ENCODE measurements at places on chromosomes 2 and 18.

GRCh38 chr18:74290794-74291471, 830 bp downstream of the CYB5A start:
- no peak for DNase-seq

GRCh38 chr2:207148020-207148419, 17.7 kb downstream of the KLF7 start:
- peak; percentile 84 for DNase-seq

DNA sequence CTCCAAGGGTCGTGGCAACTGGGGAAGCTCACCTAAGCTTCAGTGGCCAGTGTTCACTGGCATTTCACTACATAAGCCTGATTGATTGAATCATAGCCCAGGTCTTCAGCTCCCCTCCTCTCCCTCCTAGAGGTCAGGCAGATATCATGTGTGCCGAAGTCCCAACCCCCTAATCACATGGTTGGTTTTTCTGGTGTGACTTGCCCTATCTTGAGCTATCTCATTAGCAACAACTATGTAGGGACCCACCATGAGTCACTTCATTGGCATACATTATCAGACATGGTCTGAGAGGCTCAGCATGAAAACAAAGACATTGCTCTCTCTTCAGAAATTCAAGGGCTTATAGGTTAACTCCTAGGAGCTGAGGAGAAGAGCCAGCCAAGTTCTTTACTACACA, 76.8 kb downstream of the LYPD1 start:
- peak; percentile 37 for DNase-seq

- DNase-seq: no peak
Measured at GRCh38 chr18:40338284-40338683, 1616.8 kb upstream of the PIK3C3 start.

GRCh38 chr2:68824831-68825230, 46.4 kb downstream of the BMP10 start:
- peak; percentile 49 for DNase-seq

DNA sequence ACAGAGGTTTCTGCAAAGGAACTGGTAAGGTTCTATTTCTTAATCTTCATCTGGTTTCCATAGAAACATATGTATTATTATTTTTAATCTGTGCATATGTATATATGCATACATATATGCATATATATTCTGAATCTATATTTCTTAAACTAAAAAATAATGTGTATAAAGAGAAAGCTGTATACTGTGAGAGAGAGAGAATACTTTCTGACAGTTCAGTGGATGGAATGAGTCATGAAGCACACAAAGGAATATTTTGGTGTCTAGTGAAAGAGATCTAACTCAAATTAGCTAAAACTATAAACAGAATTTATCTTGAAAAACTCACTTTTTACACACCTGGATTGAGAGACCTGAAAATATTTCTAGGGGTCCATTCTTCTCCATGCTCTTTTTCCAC, 1929.3 kb upstream of the LRRTM1 start:
- DNase-seq: no peak

DNA sequence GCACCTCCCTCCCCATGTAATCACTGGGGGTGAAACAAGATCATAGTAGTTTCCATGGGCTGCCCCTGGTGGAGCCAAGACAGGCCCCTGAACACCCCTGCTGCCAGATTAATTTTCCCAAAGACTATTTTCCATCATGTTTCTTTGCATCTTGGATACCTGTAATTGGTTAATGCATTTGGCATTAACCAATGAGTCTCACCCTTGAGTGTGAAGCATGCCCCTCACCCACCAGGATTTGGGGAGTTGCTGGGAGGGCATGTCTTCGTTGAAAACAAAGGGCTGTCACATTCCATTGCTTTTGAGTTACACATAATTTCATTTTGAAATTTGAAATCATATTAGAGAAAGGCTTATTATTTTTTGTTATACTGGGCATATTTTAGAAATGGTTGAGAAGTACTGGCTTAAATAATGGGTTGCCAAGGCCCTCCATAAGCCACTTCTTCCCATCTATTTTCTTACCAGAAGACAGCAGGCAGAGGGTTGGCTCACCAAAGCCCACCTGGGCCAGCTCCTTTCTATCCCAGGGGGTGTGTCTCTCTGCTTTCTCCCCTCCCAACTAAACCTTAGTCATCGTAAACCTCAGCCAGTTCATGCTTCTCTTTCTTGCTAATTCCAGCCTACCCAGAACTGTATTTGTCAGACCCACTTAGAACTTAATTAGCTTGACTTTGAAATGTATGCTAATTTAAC, 51.8 kb downstream of the ATIC start:
- no peak for DNase-seq

DNA sequence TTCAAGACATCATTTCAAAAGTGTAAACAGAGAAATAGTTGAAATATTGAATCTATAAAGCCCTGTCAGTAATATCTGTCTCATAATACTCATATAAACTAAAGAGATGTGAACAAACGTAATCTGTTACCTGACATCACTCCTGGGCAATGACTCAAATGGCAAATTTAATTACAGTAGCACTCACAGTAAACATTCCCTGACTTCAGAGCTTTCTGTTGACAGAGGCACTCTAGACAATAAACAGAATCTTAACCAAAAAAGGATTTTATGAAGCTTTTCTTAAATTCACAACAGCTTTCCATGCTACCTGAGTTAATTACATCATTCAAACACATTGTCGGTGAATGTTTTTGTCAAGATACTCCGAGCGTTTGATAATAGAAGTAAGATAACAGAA, 128.1 kb upstream of the PDE1A start:
- DNase-seq: no peak

GRCh38 chr2:79993144-79993543, 311.4 kb downstream of the LRRTM1 start:
- DNase-seq: peak; percentile 37

DNA sequence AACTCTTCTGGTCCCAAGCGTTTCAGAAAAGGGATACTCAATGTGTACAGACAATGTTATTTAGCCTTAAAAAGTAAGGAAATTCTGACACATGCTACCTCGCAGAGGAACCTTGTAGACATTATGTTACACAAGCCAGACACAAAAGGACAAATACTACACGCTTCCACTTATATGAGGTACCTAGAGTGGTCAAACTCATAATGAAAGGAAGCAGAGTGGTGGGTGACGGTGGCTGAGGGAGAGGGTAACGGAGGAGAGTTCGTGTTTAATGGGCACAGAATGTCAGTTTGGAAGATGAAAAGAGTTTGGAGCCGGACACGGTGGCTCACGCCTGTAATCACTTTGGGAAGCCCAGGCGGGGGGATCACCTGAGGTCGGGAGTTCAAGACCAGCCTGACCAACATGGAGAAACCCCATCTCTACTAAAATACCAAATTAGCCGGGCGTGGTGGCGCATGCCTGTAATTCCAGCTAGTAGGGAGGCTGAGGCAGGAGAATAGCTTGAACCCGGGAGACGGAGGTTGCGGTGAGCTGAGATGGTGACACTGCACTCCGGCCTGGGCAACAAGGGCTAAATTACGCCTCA, 1.4 kb downstream of the MCM6 start:
- no peak for DNase-seq

DNA sequence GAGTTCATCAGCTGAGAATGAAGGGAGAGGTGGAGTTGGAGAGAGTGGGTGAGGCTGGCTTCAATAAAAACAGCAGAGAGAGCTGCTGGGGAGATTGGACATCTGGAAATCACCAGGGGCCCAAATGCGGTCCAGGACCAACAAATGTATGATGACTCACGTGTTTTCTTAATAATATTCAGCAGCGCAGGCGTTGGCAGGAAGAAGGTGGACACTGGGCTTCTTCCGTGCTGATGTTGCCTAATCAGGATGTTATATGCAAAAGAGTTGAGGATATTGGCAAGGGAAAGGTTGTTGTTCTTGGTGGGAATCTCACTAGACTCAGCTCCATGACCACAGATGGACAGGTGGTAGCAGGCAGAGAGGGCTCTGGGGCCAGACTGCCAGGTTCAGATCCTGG, 12.8 kb upstream of the PLA2R1 start:
- peak; percentile 91 for DNase-seq

- DNase-seq: peak; percentile 39
Measured at GRCh38 chr2:10957391-10957790, 45.7 kb downstream of the KCNF1 start.

- DNase-seq: no peak
Measured at GRCh38 chr18:1998121-1998520, 573.2 kb downstream of the METTL4 start.

GRCh38 chr2:71449343-71449742, 4.0 kb upstream of the DYSF start:
- DNase-seq: no peak

GRCh38 chr2:144156736-144157640, 362.9 kb downstream of the ZEB2 start:
- DNase-seq: peak; percentile 9

- peak; percentile 49 for DNase-seq
Measured at GRCh38 chr2:217220228-217221013, 360.6 kb upstream of the TNP1 start.

DNA sequence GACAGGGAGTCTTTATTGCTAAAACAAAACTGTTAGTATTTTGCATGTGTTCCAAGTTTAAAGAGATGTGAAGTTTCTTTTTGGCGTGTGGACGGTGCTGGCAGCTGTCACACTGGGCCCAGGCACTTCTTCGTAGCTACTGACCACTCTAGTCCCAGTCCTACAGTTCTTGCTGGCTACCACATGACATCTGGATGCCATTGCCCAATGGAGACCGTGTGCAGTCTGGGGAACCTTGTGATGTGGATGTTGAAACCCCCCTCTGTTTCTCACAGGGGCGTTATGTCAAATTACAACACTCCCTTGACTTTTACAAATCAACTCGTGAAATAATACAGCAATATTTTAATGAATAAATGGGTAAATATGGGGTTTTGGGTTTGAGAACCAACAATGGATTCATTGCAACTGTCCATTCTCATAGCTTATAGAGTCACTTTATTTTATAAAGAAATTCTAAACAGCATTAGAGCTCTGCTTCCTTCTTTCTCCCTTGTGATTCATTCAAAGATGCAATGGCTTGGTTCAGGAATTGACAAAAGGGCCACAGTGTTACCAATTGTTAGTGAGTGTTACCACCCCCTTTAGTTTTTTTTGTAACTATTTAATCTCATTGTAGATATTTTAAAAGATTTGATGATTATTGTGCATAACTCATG, 1.2 kb downstream of the GPD2 start:
- peak; percentile 6 for DNase-seq

- no peak for DNase-seq
Measured at GRCh38 chr2:217973008-217973787, 29.6 kb downstream of the TNS1 start.

DNA sequence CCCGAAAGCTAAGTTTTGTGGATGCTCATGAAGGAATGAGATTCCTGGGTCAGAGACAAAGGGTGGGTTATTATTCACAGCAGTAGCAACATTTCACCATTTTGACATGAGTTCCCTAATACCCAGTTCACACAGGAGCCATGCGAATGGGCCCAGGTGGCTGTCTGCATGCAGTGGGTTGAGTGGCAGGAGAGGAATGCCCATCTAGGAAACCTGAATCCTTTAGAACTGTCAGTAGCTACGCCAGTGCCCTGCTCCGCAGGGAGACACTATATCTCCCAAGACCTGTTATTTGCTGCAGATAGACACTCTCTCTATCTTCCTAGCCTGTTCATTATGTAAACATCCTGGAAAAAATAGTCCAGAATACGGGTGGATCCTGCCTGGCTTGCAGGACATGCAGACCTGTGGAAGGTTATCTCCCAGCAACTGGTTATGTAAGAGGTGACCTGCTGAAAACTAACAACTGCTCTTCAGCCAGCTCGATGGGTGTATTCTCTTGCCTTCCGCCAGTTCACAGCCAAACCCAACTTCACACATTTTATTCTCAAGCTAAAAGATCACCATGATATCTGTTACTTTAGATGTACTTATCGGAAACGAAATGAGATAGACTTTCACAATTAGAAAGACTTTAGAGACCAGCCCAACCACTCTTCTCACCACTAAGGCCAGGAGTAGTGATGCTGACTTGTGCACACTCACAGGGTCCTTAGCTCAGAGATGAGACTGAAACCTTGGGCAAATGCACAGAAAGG, 59.1 kb downstream of the MBP start:
- no peak for DNase-seq

- no peak for DNase-seq
Measured at GRCh38 chr2:67544286-67544685, 147.2 kb downstream of the ETAA1 start.

- DNase-seq: no peak
Measured at GRCh38 chr2:222319586-222320435, 21.0 kb upstream of the PAX3 start.

GRCh38 chr2:30860003-30860725, 52.9 kb upstream of the CAPN13 start:
- DNase-seq: no peak

- no peak for DNase-seq
Measured at GRCh38 chr2:78070693-78071092, 548.5 kb upstream of the LRRTM4 start.

DNA sequence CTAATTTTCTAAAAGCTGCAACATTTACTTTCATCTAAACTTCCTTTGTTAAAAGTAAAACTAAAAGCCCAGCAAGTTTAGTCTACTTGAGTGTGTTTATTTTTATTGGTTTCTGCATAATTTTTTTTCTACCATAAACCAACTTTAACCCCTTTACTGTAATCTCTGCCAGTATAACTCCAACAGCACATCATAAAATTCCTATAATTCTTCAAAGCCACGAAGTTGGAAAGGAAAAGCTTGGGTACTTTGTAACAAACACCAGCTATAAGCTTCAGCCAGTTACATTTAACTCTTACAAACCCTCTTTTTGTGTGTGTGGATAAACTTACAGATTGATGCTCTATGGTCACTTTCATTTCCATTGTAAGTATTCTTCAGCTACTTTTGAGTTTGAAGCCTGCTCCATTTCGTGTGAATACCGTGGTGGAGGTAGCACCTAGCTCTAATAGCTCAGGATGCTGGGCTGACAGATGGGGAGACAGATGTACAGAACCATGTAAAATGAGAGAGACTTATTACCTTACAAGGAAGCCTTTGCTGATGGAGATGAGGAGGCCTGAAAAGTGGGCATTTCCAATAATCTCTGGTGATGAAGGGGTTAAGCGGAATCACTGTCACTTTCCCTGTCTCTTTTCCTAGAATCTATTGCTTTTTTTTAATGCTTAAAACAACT, 42.5 kb downstream of the ZEB2 start:
- DNase-seq: peak; percentile 71

GRCh38 chr2:113202305-113203216, 28.8 kb downstream of the PSD4 start:
- DNase-seq: no peak

DNA sequence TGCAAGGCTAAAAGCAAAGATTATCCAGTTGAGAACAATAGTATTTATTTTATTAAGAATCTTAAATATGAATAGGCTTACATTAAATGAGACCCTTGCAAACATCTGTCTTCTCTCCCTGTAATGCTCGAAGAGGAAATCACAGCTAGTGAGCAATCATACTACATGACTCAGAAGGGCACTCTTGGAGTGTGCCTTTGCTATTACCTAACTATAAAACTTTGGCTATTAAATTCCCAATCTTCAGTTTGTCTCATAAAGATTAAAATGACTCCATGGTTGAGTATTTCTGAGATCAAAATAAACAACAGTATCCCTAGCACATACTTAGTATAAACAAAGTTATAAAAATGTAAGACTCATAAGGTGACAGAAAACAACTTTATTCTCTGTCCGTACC, 296.9 kb downstream of the KCNJ3 start:
- DNase-seq: no peak

GRCh38 chr2:236858661-236859060, 227.0 kb upstream of the COPS8 start:
- DNase-seq: no peak
